ENCODE measurements at places on chromosomes 4 and X. TPM values are rescaled to one million over a fixed set of nuclear protein-coding genes. Genes with fewer than 3 reads are reported as not detected.

Gene GYPE
- not detected for polyA plus RNA-seq

Gene IL3RA
- 0.19 TPM for polyA plus RNA-seq

Gene HSFX4
- not detected for polyA plus RNA-seq

Gene TSR2
- 18.0 TPM for polyA plus RNA-seq

Gene TREX2
- polyA plus RNA-seq, result 0.80 TPM

Gene DCAF12L1
- polyA plus RNA-seq, result 0.24 TPM

All from H1 (cell line).